Stimulated activated CD8-positive, alpha-beta memory T cell treated with anti-CD3 and anti-CD28 coated beads, Interleukin-4, amount 100 ng/mL, for 4 hours (primary cell): ENCODE measurements at places on chromosomes 13 and 19.

DNA sequence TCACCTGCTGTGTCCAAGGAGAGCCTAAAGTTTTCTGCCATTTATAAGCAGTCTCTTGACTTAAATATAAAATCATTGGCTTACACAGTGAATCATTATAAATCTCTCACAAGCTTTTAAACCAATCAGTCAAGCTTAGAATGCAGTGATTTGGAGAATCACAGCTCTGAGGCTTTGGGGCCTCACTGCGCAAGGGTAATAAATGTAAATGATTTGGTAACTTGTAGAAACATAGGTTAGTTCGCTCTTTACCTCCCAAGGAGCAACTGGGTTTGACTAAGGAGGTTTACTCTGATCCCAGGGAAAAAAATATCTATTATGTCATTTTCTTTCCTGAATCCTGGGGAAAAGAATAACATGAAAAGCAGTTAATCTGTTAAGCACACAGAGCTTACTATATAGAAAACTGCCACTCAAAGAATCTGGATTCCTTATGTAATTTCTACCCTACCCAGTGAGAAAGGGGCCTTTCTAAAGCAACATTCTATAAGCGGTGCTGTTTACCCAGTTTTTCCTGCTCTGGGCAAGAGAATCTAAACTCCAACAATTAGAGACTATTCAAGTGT lies 128.2 kb downstream of the MZT1 start:
- DNase-seq, result no peak

DNA sequence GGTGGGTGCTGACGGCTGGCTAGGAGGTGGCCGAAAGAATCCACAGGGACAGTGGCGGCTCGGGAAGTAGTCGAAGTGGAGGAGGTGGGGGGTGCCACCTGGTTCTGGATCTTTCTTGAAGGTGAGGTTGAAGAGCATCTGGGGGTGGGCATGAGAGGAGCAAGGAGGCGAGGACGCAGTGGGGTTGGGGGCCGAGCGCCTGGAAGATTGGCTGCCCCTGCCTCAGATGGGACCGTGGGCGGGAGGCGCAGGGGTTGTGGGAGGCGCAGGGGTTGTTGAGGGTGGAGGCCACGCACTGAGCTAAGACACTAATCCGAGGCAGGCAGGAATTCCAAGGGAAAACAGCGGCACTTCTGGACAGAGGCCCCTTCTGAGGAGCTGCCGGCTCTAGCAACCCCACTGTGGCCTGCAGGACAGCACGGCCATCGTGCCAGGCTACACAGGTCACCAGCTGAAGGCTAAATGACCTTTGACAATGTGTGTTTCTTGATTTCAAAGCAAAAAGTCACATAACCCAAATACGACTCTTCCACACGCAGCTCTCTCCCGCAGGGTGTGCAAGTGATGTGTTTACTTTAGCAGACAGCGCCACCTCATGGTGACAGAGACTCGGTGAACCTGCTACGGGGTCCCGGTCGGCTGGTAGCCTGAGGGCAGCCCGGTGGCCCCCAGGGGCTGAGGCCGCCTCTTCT lies 44.1 kb upstream of the RANBP3 start:
- peak; percentile 44 for DNase-seq

DNA sequence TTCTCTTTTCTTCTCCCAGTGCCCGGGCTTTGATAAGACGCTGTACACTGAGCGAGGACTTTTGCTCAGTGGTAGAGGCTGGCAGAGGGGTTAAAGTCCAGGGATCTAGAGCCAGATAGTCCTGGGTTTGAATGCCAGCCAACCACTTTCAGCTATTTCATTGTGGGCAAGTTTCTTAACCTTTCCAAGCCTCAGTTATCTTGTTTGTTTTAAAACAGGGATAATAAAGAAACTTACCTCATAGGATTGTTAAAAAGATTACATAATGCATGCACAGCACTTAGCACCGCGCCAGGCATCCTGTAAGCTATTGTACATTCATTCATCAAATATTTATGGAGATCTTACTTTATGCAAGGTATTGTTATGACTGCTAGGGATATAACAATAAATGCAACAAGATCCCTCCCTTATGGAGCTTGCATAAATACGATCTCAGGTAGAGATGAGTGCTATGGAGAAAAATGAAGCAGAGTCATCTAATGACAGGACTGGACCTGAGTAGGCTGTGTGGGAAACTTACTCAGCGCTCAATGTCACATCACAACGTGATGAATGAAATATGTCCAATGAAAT lies 70.8 kb downstream of the LNX2 start:
- DNase-seq, result no peak

DNA sequence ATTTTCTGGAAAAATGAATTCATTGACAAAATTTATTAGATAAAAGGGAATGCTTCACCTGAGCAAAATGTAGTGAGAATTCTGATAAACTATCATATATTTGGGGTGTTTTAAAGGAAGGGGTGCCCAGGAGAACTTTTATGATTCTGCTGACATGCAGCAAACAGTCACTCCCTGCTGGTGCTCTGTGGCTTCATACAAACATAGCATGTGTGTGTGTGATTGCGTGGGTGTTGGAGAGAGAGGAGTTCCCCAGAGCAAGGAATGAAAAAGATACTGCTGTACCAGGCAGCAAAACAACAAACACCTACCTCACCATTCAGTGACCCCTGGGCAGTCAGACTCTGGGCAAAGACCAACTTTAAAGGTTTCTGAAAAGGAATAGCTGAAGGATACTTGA lies 546.7 kb downstream of the RFC3 start:
- no peak for DNase-seq

DNA sequence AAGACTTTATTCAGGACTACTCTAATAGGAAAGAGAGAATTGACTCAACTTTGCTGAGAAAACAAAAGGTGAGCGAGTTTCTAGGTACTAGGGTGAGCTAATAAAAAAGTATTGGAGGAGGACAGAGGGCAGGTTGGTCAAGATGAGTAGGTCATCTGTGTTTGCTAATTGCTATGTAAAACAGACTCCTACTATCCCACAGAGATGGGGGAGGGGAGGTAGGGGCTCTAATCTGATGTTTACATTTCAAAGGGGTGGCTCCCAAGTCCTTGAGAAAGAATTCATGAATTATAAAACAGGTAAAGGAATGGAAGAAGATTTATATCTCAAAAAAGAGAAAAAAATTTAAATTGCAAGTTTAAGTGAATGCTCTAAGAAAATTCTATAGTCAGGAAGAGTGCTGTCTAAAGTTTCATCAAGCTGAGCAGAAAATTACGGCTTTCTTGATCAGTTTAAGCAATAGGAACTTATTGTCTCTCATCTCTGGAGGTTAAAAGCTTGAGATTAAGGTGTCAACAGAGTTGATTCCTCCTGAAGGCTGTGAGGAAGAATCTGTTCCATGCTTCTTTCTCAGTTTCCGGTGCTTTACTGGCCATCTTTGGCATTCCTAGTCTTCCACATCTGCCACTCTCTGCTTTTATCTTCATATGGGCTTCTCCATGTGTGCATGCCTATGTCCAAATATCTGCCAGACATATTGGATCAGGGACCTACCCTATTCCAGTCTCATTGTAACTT lies 790.3 kb downstream of the SLITRK5 start:
- no peak for DNase-seq

DNA sequence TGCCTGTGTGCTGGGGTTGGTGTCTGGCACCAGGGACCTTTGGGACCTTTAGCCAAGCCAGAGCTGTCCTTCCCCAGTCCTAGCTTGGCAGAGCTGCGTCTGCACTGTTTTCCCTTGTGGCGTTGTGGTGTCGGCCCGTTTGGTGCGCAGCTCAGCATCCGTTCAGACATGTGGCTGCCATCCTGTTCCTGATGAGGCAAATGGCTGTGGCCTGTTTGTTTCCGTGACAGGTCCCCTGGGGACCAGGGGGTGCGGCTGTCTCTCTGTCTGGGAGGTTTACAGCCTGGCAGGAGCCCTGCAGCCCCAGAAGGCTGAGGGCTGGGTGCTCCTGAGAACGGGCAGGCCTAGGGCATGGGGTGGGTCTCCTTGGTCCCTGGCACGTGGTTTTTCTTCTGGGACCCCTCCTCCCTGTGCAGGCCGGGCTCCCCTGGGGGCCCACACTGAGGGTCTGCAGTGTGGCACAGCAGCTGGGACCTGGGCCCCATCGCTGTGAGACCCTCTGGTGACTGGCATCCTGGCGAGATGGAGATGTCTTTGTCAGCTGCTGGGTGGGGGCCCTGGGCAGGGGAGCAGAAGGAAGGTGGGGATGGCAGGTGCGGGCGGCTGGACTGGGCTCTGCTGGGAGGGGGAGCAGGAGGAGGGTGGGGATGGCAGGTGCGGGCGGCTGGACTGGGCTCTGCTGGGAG lies 4.0 kb downstream of the SPPL2B start:
- DNase-seq, result no peak

DNA sequence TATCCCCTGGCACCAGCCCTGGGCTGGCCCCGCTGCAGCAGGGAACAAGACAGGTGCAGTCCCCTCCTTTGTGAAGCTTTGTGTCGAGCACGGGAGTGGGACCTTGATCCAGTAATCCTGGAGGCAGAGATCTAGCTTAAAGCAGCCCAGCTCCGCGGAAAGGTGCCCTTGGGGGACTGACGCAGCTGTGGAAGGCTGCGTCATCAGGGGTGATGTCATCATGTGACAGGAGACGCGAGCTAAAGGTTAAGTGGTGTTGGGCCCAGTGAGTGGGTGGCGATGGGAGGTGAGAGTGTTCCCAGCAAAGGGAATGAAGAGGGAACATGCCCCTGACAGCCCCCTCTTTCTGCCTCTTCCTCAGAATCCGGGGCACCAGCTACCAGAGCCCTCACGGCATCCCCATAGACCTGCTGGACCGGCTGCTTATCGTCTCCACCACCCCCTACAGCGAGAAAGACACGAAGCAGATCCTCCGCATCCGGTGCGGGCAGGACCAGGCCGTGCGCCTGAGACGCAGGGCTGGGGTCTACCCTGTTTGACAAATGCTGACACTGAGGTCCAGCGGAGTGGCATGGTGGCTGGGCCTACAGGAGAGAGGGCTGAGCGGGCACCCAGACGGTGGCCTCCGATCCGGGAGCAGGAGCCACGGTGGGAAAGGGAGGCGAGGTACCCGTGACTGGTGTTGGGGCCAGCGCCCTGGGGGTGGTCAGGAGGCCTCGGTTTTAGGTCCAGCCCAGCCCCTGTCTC lies 2.6 kb downstream of the LHB start:
- DNase-seq, result no peak

DNA sequence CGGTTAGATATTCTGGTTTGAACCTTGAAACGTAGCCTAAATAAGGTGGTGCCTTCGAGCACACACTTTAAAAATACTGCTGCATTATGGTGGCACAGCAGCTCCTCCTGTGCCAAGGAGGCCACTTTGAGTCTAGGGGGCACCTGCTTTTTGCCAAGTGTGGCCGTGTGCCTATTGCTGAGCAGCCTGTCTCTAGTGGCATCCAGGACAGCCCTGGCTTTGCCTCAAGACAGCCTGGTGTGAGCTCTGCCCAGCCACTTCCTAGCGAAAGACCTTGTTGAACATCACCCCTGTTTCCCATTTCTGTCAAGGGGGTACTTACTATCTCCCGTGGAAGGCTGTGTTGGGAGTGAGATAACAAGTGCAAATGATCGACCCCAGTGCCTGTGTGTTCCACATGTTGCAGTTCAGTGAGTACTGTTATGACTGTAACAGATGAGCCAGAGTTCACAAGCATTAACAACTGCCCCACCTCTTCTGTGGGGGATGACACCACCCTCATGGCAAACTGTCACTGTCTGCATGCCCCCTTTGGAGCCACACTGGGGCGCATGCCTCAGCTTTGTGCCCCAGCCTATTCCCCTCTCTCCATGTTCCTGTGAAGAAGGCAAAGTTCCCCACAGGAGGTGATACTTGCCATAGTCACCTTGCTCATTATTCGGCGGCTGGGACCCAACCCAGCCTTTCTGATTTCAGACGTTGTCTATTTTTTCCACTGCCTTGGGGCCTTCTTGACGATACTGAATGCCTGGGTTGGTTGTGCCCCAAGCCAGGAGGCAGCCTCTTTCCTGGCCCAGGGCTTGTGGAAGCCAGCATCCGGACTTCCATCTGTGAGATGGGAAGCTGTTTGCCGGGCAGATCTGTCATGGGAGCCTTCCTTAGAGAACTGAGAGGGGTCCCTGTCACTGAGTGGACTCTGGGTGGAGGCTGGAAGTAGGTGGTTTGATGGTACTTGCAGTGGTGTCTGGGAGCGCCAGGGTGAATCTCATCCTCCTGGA lies 5.4 kb downstream of the GATAD2A start:
- DNase-seq, result no peak

DNA sequence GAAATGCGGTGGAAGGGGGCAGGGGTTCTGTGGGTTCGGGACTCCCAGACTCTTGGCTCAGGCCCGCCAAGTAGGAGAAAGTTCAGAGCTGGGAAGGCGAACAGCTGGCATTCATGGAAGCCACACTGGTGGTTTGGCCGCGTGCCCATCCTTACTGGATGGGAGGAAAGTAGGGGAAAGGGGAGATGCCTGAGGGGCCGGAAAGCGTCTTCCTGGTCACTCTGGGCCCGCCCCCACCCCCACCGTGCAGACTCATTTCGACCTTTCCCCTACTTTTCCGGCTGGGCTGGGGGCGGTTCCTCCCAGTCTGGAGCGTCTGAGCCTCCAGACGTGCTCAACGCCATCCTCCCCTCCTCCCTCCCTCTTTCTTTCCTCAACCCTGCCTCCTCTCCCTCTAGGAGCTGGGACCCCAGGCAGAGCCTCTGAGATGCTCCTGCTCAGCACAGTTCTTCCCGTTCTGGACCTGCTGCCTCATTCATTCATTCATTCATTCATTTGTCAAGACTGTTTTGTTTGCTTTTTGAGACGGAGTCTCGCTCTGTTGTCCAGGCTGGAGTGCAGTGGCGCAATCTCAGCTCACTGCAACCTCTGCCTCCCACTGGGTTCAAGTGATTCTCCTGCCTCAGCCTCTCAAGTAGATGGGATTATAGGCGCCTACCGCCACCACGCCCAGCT lies 3.5 kb downstream of the ANGPTL4 start:
- DNase-seq, result no peak

DNA sequence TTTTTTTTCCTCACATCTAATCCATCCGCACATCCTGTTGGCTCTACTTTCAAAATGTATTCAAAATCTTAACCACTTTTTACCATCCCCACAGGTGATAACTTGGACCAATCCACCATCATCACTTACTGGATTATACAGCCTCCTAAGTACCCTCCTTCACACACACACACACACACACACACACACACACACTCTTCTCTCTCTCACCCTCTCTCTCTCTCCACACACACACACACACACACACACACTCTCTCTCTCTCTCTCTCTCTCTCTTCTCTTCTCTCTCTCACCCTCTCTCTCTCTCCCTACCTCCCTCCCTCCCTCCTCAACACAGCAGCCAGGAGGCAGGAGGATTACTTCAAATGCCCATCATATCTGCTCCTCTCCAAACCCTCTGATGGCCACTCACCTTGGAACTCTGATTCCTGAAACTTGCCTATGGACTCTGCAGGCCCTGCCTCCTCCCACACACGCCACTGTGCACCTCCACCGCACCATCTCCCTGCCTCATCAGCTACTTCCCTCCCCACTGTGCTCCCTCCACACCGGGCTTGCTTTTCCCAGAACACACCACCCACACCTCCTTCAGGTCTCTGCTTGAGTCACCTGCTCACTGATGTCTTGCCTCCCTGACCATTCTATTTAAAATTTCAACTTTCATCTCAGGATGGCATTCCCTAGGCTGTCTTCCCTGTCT lies 39.7 kb downstream of the RCBTB2 start:
- DNase-seq, result no peak

DNA sequence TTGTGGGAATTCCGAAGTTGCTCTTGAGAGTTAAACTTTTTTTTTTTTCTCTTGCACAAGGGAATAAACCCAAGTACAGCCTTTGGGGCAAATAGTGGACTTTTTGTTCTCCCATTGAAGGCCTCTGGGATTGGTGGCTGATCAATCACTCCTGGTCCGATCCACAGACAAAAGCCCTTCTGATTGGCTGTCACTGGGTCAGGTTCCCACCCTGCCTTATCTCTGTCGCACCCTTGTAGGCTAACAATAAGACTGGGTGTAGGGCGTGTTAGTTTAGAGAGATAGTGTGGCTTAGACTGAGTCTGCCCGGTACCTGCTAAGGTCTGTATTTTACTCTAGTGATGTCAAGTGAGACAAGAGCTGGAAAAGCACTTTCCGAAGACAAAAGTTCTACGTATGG lies 380.8 kb downstream of the NDFIP2 start:
- no peak for DNase-seq
